ENCODE measurements at places on chromosomes 7 and 10.

- DNase-seq = no peak
These were observed 666 bp upstream of the YAE1 start for GRCh38 chr7:39565538-39565937.

DNA sequence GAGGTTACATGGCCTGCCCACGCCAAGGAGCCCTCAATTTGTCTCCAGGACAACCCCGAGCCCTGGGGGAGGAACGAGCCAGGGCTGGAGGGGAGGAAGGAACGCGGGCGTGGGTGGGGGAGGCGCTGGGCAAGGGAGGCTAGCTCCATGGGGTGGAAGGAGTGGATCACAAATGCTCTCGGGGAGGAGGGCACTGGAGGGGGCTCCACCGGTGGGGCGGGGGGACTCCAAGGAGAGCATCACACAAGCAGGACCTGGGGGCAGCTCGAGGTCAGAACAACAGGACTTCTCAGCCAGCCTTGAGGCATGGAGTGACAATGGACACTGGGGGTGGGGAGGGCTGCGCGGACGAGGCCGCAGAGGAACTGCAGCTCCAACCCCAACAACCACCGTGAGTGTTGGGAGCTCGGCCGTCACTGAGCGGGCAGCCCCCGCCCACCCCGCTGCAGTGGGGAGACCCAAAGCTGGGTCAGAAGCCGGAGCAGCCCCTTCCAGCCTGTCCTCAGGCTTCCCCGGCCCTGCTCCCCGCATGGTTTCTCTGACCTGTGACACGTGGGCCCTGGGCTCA lies 41.1 kb downstream of the STK32C start:
- no peak for DNase-seq

DNA sequence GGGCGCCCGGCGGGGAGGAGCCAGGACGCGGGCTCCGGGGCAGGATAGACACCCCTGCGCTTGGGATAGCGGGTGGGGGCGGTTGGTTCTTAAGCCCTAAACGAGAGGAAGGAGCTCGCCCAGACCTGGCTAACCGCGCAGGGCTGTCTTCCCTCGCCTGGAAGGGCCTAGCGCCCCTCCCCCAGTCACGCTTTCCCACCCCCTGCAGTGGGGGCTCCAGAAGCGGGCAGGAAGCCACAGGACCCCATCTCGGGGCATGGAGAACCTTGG lies 6.5 kb downstream of the SHH start:
- DNase-seq = no peak

DNA sequence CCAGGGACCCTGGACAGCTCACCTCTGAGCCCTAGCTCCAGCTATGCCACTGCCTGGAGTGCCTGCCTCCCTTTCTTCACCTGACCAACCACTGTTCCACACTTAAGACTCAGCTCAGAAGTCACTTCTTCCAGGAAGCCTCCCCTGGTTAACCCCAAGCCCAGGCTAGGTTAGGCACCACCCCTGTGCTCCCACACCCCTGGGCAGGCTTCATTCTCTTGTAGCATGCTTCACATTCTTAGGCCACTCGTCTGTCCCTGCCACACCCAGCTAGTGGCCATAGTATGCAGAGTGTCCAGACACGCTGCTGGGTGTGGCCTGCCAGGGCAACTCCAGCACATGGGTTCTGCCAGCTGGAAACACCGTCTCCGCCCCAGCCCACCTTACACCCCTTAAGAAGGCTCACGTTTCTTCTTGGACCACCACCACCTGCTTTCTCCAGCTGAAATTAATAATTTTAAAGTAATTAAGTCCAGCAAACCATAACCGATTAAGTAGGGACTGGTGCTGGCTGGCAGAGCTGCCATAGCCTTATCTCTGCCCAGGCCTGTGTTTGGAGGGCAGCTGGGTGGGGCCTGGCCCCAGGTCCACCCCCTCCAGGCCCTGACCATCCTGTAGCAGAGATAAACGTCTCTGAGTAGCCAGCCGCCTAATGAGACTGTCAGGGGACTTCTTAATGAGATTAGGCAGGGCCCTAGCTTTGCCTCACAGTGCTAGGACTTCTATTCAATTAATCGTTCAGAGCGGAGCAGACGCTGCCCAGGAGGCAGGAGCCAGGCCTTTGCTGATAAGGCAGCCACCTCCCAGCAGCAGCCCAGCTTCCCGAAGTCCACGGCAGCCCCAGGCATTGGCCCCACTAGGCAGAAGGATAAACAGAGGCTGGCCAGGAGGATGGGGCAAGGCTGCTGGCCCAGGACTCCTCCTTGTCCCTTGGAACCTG lies 20.5 kb downstream of the GRID1 start:
- no peak for DNase-seq

- no peak for DNase-seq
These were observed 73.8 kb downstream of the OSBPL3 start for GRCh38 chr7:24905996-24906770.

GRCh38 chr10:113971349-113971973 lies 72.2 kb upstream of the ADRB1 start:
- no peak for DNase-seq

DNA sequence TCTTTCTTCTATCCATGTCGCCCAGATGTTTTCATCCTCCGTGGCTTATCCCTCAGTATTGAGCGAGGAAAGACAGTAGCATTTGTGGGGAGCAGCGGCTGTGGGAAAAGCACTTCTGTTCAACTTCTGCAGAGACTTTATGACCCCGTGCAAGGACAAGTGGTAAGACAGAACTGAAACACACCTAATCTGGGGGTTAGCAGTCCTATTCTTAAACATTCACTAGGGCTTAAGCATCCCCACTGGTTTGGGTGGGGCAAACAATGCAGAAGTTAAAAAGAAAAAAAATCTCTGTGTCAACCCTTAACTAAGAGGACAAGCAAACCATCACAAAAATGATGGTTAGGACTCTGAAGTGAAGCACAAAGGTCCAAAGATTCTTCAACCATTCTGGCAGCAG lies 43.8 kb downstream of the SP8 start:
- DNase-seq = no peak

- no peak for DNase-seq
These were observed 34.0 kb downstream of the THNSL1 start for GRCh38 chr10:25050402-25050801.

All from HL-60 (cell line).